Ovary (tissue), 10 donors: ENCODE measurements at places on chromosomes 7 and 10.

DNA sequence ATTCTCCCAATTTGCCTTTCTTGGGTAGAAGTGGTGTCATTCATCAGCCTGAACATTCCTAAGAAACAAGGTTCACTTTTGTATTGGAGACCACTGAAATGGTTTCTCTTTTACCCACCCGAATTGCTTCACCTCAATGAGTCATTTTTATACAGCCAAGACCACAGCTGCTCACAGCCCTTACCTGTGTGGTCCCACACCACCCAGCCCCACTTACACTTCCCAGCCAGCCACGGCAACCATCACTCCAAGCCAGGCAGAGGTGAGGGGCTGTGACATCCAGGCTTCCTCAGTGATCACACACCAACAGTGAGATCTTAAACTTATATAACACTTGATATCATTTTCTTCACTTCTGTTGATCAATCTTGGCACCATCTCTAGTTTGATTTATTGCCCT, 20.7 kb downstream of the OR13A1 start:
- DNase-seq = no peak

DNA sequence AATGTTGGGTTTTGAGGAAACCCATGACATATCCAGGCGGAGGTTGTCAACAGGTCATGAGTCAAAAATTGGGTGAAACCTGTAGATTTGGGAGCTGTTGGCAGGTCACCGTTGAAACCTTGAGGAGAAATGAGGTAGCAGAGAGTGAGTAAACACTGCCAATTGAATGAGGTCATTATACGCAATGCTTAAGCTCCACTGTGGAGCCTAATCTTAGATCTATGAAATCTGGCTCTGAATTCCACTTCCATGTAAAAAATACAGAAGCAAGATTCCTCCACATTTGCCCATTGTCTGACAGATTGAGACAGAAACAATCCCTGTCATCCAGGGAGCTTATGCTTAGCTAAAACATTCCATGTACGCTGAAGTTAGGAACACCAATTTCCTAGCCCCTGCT, 76.0 kb upstream of the IL6 start:
- no peak for DNase-seq

DNA sequence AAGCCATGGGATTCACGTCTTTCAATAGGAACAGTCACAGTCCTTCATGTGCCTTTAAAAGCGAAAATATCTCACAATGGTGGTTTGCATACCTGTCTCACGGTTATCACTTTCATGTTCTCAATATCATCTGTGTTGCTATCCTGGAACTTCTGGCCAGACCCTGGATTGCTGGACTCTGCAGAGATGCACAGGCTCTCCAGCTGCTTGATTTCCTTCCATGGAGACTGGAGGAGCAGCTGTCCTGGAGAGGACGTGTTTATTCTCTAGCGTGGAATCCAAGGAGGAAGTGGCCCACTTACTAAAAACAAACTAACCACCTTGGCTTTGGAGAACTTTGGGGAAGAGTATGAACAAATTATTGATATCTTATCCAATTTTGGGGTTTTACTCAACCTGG, 16.5 kb downstream of the BTBD16 start:
- DNase-seq = no peak

- DNase-seq = no peak
Measured at GRCh38 chr10:2955064-2955463, 112.3 kb upstream of the PFKP start.
